GDM1 (cell line): ENCODE measurements at places on chromosomes 16 and 17.

DNA sequence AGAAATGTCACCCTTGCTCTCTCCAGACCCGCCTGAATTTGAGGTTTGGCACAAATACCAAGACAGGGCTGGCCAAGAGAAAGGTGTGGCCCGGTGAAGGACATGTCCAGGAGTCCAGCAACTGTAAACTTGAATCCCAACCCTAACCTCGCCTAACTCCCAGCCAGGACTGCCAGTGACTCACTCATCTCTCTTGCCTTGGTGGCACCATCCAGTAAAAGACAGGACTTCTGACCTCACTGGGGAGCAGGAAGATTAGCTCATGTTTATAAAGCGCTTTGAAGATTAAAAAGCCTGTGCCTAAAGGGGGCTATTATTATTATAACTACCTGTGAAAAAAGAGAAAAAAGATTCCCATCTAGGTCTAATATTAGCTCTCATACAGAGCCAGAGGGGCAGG is 335.3 kb downstream of the SOX9 start:
- DNase-seq: no peak

GRCh38 chr17:27529230-27529796 is 73.1 kb downstream of the KSR1 start:
- DNase-seq: peak; percentile 42

GRCh38 chr16:8935989-8936388 is 27.7 kb downstream of the USP7 start:
- no peak for DNase-seq

DNA sequence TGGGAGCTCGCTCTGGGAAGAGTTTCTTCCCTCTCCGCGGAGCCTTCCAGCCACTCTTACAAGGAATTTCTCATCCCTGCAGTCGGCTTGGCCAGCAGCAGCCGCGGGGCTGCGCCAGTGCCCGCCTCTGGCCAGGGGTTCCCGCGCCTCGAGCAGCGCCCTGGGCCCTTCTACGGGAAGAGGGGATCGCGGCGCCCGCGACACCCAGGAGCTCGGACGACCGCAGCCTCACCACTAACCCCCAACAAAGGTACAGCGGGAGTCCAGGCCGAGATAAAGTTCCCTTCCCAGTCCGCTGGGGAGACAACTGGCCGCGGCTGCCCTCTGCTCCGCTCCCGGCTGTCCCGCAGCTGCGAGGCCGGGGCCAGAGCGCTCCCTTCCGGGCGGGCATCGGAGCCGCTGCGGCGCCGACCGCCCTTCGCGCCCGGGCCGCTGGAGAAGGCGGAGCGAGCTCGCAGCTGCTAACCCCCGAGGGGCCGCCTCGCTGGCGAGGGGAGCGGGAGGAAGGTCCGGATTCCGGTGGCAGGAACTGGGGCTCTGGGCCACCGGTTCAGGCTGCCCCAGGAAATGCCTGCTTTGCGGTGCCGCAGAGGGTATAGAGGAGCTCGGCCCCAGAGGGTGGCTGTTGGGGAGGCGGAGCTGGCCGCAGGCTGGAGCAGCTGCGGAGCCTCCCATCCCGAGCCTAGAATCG is 3.6 kb upstream of the HS3ST3B1 start:
- no peak for DNase-seq

DNA sequence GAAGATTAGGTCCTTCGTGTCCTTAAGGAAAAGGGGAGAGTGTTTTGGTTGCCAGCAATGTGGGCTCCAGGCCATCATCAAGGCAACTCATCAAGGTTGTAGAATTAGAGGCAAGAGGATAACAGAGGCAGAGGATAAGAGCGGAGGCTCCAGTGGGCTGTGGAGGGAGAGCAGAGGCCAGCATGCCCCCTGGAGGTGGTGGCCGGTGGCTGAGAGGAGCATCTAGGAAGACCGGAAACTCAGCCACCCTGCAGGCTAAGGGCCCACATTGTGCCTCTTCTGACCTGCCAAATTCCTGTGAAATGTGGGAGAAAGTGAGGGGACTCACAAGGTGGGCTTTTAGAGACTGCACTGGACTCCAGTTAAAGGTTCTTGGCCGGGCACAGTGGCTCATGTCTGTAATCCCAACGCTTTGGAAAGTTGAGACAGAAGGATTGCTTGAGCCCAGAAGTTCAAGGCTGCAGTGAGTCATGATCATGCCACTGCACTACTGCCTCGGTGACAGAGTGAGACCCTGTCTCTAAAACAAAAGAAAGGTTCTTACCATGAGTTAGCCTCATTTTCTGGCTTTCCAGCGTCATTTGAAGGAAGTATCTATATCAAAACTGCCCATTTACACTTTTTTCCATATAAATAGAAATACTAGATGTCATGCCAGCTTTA is 62.7 kb upstream of the ADORA2B start:
- DNase-seq: no peak

GRCh38 chr16:60302261-60302660 is 1568.1 kb upstream of the GOT2 start:
- DNase-seq: no peak
